ENCODE measurements at places on chromosomes 12 and 14. TPM values are rescaled to one million over a fixed set of nuclear protein-coding genes. Genes with fewer than 3 reads are reported as not detected.

- H3K27ac ChIP-seq: no peak overlapping the region
- H3K27me3 ChIP-seq: no peaks in the 10 kb centered on the region
- no peak overlapping the region for H3K4me3 ChIP-seq
- no peaks in the 10 kb centered on the region for H3K4me1 ChIP-seq
- H3K36me3 ChIP-seq: no peaks in the 10 kb centered on the region
These were observed 86.1 kb downstream of the SLC24A4 start for GRCh38 chr14:92409043-92409442.

GRCh38 chr12:24631676-24632426 lies 317.1 kb downstream of the BCAT1 start:
- H3K27ac ChIP-seq: no peak overlapping the region
- no peaks in the 10 kb centered on the region for H3K27me3 ChIP-seq
- DNase-seq: no peak
- no peak overlapping the region for H3K4me3 ChIP-seq

DNA sequence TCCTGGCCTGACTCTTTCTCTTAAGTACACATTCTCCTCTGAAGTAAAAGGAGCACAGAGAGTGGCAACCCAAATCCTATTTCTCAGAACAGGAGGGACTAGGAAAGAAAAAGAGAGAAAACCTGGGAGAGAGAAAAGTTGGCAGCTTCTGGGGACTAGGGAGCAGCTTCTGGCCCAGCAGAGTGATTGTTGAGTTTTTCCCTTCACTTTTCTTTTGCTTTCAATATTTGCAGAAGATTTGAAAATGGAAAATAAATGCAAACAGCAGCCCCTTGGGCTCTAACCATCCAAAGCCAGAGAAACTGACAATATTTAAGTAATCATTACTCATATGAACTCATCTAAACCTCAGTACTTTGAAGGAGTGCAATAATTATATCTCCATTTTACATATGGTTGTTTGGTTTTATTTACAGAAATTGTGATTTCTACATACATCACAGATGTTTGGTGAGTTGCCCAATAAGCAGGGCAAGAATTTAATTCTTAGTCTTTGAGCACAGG lies 28.8 kb upstream of the IGF1 start:
- no peak overlapping the region for H3K27ac ChIP-seq
- no peaks in the 10 kb centered on the region for H3K4me1 ChIP-seq
- no peak overlapping the region for H3K4me3 ChIP-seq
- no peaks in the 10 kb centered on the region for H3K36me3 ChIP-seq
- H3K27me3 ChIP-seq: no peaks in the 10 kb centered on the region

DNA sequence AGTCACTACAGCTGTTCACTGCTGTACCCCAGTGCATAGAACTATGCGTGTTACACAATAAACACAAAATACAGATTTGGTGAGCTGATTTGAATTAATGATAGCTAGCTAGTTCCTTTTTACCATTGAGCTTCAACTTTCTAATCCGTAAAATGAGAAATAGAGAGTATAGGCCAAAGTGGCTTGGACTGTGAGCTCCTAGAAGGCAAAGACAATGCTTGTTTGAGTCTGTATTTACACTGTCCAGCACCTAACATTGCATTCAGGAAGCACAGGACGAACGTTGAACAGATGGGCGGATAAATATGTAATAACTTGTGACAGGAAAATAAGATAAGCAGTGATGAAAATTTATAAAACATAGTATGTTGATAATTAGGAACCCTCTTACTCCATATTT lies 31.5 kb downstream of the SLC17A8 start:
- no peaks in the 10 kb centered on the region for H3K36me3 ChIP-seq
- DNase-seq: no peak
- no peak overlapping the region for H3K4me3 ChIP-seq
- H3K4me1 ChIP-seq: no peaks in the 10 kb centered on the region
- peaks cover 4% of the 10 kb centered on the region for H3K27me3 ChIP-seq
- no peak overlapping the region for H3K27ac ChIP-seq

GRCh38 chr12:53474819-53475218 lies 22.9 kb downstream of the PCBP2 start:
- H3K4me1 ChIP-seq: peaks cover 15% of the 10 kb centered on the region
- no peak for DNase-seq
- H3K27me3 ChIP-seq: no peaks in the 10 kb centered on the region
- peaks cover 99% of the 10 kb centered on the region for H3K36me3 ChIP-seq

- no peak for DNase-seq
- peaks cover 5% of the 10 kb centered on the region for H3K4me1 ChIP-seq
- no peak overlapping the region for H3K27ac ChIP-seq
- no peaks in the 10 kb centered on the region for H3K36me3 ChIP-seq
These were observed 458 bp downstream of the SSPN start for GRCh38 chr12:26195641-26196420.

DNA sequence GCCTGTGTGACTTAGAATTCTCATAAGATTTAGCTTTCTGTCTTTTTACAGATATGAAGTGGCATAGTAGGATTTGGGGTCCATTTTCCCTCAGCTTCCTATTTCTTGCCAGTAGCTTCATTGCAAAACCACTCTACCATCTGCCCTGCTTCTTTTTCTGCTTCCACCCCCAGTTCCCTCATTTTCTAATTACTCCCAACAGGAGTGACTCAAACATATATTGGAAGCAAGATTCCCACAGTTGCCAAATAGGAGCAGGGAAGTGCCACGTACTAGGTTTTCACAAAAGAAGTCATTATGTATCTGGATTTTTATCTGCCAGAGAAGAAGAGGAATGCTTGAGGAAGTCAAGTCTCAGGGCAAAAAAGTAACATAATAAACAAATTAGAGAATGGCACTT lies 64.1 kb downstream of the ANO4 start:
- no peaks in the 10 kb centered on the region for H3K27me3 ChIP-seq
- H3K4me3 ChIP-seq: no peak overlapping the region
- DNase-seq: no peak
- no peaks in the 10 kb centered on the region for H3K36me3 ChIP-seq
- no peaks in the 10 kb centered on the region for H3K4me1 ChIP-seq

DNA sequence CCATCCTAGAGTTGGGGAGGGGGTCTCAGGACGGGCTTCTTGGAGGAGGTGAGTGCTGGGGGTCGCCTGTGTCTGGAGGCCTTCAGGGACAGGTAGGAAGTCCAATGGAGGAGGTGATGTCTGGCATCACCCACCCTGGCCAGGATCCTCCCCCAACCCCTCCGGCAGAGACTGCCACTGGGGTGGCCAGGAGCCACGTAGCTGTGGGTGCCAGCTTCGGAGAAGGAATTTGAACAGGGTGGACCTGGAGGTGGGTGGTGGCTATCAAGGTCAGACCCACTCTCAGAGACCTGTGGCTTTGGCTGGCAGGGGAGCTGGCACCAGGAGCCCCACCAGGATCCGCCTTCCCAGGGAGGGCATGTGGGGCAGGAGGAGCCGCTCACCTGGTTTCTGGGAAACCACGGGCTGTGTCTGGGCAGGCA lies 9.1 kb downstream of the CEP170B start:
- H3K4me1 ChIP-seq: no peaks in the 10 kb centered on the region
- no peak overlapping the region for H3K27ac ChIP-seq
- peaks cover 5% of the 10 kb centered on the region for H3K27me3 ChIP-seq
- H3K36me3 ChIP-seq: no peaks in the 10 kb centered on the region
- DNase-seq: no peak
- H3K4me3 ChIP-seq: no peak overlapping the region

DNA sequence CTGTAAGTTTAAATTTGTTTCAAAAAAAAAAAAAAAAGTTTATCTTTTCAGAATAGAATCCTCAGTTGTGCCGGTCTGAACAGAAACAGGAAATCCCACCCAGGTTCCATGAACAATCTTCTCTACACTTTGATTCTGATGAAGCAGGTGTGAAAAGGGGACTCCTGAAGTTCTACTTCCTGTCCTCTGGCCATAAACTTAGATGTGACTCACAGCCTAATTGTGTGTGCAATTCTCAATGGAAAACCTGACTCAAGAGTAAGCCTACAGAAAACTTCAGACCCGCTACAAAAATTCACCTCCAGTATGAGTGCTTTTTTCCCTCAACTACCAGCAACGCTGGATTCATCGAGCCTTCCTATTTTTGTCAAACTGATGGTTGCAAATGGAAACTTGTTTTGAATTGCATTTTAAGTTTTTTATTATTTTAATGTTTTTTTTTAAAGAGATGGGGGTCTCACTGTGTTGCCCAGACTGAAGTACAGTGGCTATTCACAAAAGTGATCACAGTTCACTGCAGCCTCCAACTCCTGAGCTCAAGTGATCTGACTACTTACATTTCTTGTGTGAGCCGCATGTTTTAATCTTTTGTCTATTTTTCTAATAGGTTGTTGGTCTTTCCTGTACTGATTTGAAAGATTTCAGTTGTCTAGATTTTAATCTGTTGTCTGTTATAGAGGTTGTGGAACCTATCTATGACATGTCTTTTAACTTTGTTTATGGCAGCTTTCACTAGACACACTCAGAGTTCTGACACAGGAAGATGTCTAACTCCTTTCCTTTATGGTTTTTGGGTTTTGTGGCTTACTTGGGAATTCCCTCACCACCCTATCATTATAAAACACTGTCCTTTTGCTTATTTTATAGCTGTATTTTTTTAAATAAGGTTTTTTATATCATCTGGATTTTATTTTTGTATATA lies 37.6 kb downstream of the ATG14 start:
- no peak for DNase-seq
- peak overlapping the region; percentile 55 for H3K27ac ChIP-seq
- no peak overlapping the region for H3K4me3 ChIP-seq
- no peaks in the 10 kb centered on the region for H3K27me3 ChIP-seq
- H3K4me1 ChIP-seq: peaks cover 27% of the 10 kb centered on the region
- H3K36me3 ChIP-seq: peaks cover 34% of the 10 kb centered on the region

Gene PTPRQ
- total RNA-seq: not detected

Gene KRT4
- not detected for total RNA-seq

Gene GLIPR1L1
- total RNA-seq: not detected

Gene THTPA
- total RNA-seq: 13.4 TPM

Gene KRT81
- not detected for total RNA-seq

Gene COX8C
- total RNA-seq: not detected
